ENCODE measurements at places on chromosomes 2 and 18.

DNA sequence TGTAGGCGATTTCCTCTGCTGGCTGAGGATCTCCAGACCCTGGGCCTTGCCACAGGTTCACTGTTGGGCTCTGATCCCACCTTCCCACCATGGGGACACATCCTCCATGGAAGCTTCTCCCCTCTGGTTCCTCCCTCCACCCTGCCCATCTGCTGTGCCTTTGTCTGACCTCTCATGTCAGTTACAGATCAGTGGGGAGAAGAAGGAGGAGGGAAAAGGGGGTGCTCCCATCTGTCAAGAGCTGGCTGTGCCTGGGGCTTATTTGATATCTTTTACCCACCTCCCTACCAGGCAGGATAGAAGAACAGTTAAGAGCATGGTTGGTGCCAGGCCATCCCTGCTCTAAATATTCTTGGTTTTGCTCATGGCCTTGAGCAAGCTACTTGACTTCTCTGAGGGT, 12.3 kb upstream of the DNAJB2 start:
- no peaks in the 10 kb centered on the region for H3K36me3 ChIP-seq
- H3K27ac ChIP-seq: no peak overlapping the region
- no peaks in the 10 kb centered on the region for H3K4me1 ChIP-seq
- H3K4me3 ChIP-seq: no peak overlapping the region

DNA sequence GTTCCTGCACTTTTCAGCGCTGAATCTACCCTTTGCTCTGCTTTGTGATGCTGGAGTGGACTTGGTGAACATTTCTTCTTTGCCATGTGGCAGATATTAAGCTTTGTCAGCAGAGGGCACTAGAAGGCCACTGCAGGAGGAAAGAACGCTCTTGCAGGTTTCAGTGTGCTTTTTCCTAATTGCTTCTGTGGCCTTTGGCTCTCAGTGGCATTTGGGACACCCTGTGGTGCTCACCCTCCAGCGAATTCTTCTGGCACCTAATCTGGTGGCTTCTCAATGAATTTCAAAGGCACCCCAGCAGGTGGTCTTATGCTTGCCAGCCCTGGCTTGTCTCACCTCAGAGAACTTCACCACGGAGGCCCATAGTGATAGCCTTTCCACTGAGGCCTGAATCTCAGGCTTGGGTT, 146.7 kb downstream of the MYO3B start:
- no peak overlapping the region for H3K27ac ChIP-seq
- no peaks in the 10 kb centered on the region for H3K36me3 ChIP-seq
- H3K4me1 ChIP-seq: no peaks in the 10 kb centered on the region
- no peaks in the 10 kb centered on the region for H3K27me3 ChIP-seq
- peak; percentile 44 for DNase-seq
- H3K4me3 ChIP-seq: no peak overlapping the region

DNA sequence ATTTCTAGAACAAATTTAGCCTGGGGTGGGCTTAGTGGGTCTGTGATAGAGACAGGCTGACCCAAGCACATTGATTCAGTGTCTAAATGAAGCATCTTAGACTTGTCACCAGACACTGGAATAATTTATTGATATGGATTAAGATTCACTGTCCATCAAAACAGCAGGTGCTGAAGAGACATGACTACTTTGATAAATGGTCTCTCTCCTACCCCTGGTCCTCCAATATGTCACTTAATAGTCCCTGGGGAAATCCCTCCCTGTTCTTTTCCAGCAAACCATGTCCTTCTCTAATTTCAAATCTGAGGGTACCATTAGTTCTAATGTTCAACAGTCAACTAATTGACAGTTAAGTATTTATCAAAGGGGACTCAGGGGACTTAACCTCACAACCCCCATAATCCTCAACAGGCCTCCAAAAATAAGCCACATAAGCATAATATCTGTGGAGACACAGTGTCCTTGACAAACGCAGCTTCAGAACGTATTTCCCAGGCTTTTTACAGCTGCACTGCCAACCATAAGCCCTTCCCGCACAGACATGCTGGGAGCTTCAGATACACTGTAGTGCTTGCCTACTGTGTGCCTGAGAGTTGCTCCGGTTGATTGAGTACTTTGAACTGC, 391.0 kb downstream of the THSD7B start:
- peaks cover 5% of the 10 kb centered on the region for H3K27me3 ChIP-seq
- H3K4me3 ChIP-seq: no peak overlapping the region
- H3K27ac ChIP-seq: no peak overlapping the region
- no peaks in the 10 kb centered on the region for H3K36me3 ChIP-seq
- DNase-seq: no peak
- no peaks in the 10 kb centered on the region for H3K4me1 ChIP-seq

- no peak for DNase-seq
- peaks cover 13% of the 10 kb centered on the region for H3K27me3 ChIP-seq
- H3K36me3 ChIP-seq: no peaks in the 10 kb centered on the region
- no peaks in the 10 kb centered on the region for H3K4me1 ChIP-seq
Observed at GRCh38 chr2:239726631-239727181, 298.4 kb downstream of the NDUFA10 start.

DNA sequence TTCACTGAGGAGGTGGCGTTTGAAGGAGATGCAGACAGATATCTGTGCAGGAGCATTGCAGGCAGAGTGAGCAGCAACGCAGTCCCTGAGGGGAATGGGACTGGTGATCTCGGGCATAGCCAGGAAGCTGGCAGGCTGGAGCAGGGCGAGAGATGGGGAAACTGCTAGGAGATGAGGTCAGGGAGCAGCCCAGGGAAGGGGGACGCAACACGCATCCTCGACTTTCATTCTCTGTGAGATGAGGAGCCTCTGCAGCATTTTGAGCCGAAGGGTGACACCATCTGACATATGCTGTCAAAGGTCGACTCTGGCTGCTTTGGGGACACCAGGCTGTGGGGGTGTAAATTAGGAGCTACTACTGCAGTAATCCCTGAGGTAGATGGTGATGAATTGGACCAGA, 4.3 kb upstream of the CHRNA1 start:
- no peak overlapping the region for H3K27ac ChIP-seq
- peaks cover 14% of the 10 kb centered on the region for H3K4me1 ChIP-seq
- H3K4me3 ChIP-seq: no peak overlapping the region
- no peaks in the 10 kb centered on the region for H3K36me3 ChIP-seq
- DNase-seq: no peak
- H3K27me3 ChIP-seq: no peaks in the 10 kb centered on the region

DNA sequence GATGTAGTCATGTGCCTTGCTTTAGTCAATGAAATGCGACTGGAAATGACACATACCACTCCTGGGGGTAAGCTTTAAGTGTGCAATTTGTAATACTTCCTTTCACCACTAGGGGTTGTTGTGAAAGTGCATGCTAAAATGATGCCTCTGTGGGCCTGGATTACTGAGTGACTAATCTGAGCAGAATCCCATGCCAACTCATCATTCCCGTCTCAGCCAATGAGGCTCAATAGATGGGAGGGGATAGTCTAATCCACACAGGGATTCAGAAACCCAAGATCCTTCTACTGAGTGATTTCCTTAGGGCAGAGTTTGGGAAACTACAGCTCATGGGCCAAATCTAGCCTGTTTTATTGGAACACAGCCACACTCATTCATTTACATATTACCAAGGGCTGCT, 54.0 kb downstream of the HRH4 start:
- H3K27me3 ChIP-seq: no peaks in the 10 kb centered on the region
- no peak overlapping the region for H3K4me3 ChIP-seq
- H3K36me3 ChIP-seq: no peaks in the 10 kb centered on the region
- peak; percentile 26 for DNase-seq

DNA sequence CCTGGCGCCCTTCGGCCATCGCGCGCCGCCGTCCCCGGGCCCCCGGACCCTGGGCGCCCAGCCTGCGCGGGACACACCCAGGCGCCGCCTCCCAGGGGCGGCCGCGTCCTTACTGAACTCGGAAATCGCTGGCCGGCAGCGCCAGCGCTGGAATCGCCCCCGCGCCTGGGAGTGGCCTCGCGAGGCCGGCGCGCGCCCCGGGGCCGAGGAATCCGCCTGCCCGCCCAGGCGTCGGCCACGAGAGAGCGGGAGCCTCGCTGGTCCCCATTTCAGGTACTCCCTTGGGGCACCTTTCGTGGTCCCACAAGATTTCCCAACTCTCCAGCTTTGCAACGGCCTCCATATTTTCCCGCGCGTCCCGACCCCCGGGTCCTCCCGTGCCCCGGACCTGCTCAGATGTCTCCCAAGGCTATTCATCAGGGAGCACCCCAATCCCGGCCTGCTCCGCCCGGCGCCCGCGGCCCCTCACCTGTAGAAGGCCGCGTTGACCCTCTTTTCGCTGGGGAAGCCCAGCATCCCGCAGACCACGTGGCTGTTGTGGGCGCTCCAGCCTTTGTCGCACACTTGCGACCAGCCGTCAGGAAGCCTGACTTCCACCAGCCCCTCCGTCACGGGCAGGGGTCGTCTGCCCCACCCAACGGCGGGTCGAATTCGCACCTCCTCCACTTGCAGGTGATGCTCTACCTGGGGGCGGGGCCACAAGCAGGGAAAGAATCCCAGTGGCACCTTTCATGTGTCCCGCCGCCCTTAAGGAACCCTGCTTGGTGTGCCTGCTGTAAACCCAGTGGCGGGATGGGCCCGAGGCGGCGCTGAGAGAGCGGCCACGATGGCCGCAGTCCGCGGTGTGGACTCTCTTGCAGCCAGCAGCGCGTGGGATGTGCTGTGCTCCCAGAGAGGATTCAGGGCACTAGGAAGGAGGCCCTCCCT, 4.6 kb downstream of the LOXL3 start:
- DNase-seq: peak; percentile 78
- peak overlapping the region; percentile 55 for H3K4me3 ChIP-seq
- H3K27me3 ChIP-seq: no peaks in the 10 kb centered on the region
- peak overlapping the region; percentile 2 for H3K27ac ChIP-seq
- peaks cover 18% of the 10 kb centered on the region for H3K4me1 ChIP-seq
- no peaks in the 10 kb centered on the region for H3K36me3 ChIP-seq

DNA sequence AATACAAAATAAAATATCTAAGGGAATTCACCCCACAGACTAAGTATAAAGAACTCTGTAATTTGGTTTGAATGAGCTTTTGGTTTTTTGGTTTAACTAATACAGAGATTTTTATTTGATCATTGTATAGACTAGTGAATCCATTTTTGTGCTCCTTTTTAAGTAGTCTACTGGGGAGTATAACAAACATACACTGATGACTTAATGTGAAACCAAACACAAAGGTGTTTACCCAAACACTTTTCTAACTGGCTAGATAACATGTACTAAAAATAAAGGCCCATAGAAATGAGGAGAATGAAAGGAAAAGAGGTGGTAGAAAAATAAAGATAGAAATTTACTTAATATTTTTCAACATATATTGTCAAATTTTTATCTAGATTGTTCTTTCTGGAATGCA, 146.0 kb downstream of the NRXN1 start:
- no peak overlapping the region for H3K4me3 ChIP-seq
- no peaks in the 10 kb centered on the region for H3K27me3 ChIP-seq
- H3K4me1 ChIP-seq: no peaks in the 10 kb centered on the region

DNA sequence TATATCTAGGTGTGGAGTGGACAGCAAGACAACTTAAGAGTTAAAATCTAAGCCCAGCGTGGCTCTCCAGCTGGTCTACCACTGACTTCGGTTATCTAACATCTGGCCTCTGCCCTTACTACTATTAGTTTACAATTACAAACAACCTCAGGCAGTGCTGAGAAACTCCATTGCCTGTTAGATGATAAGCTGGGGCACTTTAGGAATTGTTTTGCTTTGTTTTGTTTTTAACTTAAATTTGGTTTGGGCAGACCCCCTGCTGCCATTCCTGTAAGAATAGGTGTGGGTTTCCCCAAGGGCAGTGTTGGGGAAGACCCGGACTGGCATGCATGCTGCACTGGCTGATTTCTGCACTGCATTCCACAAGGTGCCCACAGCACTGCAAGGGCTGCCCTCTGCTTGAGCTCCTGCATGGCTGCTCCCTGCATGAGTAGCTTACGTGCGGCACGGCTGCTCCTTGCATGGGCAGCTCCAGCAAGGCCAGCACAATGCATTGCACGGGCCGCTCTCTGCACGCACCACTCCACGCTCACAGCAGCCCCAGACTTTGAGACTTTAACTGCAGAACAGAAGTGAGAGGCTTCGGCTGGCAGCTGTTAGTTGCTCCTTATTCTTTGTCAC, 74.2 kb upstream of the SERTAD2 start:
- no peaks in the 10 kb centered on the region for H3K27me3 ChIP-seq
- peak; percentile 47 for DNase-seq
- H3K36me3 ChIP-seq: 0 out of 2 replicates have a peak, but pooled peaks cover 2% of the 10 kb centered on the region
- H3K4me3 ChIP-seq: peak overlapping the region; percentile 8

DNA sequence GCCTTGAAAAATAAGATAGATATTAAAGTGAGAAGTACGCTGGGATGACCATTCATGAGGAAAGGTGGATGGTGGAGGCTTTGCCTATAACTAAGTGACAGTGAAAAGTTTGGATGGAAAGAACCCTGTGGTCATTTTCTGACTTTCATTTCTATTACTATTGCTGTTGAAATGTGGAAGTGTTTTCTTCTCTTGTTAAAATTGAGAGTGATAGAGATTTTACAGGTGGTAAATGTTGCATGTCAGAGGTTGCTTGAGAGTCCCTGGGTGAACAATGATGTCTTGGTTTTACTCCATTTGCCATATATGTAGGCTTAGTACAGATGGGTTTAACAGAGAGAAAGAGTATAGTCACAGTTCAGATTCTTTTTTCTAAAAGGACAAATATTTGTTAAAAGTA, 18.4 kb downstream of the NCOA1 start:
- H3K4me3 ChIP-seq: no peak overlapping the region
- no peak for DNase-seq
- no peaks in the 10 kb centered on the region for H3K4me1 ChIP-seq
- no peak overlapping the region for H3K27ac ChIP-seq
- no peaks in the 10 kb centered on the region for H3K27me3 ChIP-seq

DNA sequence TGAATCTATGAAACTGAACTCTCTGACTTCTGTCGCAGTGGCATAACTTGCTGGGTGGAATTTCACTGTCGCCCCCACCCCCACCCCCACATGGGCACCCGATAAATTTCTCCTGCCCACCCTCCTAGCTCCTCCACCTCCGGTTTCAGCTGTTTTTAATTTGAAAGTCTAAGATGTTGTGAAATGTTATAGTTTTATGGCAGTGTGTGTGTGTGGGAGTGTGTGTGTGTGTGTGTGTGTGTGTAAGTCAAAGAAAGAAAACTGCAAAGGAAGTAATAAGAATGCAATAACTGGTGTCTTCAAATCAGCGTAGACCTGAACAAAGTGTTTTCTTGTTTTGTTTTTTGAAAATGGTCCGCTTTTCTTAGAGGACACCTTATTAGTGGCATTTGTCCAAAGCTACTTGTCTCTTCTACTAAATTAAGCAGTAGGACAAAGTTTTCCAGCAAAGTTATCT, 388 bp downstream of the DTNA start:
- H3K4me3 ChIP-seq: peak overlapping the region; percentile 61
- H3K36me3 ChIP-seq: no peaks in the 10 kb centered on the region
- no peaks in the 10 kb centered on the region for H3K27me3 ChIP-seq
- H3K27ac ChIP-seq: peak overlapping the region; percentile 48
- DNase-seq: no peak

GRCh38 chr18:22694954-22695353, 238.2 kb upstream of the RBBP8 start:
- H3K36me3 ChIP-seq: no peaks in the 10 kb centered on the region
- H3K4me3 ChIP-seq: no peak overlapping the region
- no peaks in the 10 kb centered on the region for H3K4me1 ChIP-seq
- H3K27ac ChIP-seq: no peak overlapping the region

All from SJCRH30 (cell line).